Left ventricle myocardium superior (tissue), 1 donor: ENCODE measurements at places on chromosomes 7 and 10. TPM values are rescaled to one million over a fixed set of nuclear protein-coding genes. Genes with fewer than 3 reads are reported as not detected.

Gene CLDN4
- total RNA-seq = not detected

Gene CHCHD2
- 500 TPM for total RNA-seq

Gene ETV1
- 29.8 TPM for total RNA-seq

Gene GPR15LG
- not detected for total RNA-seq

Gene PIK3CG
- total RNA-seq = 2.3 TPM

Gene SEMA3C
- 71.7 TPM for total RNA-seq

Gene NOS3
- total RNA-seq = 10.9 TPM

Gene SORCS1
- 2.3 TPM for total RNA-seq

Gene HOXA6
- not detected for total RNA-seq

Gene ABCB4
- 5.7 TPM for total RNA-seq

Gene COL17A1
- 0.32 TPM for total RNA-seq

Gene ENTPD1
- total RNA-seq = 7.5 TPM

Gene FAM237B
- not detected for total RNA-seq

Gene ADAMTS14
- 0.10 TPM for total RNA-seq

Gene PDE6C
- total RNA-seq = not detected

Gene CYP2C18
- total RNA-seq = not detected

Gene GPER1
- 2.8 TPM for total RNA-seq

Gene MEPCE
- total RNA-seq = 25.8 TPM

Gene OR6V1
- total RNA-seq = not detected

Gene RBM20
- total RNA-seq = 114 TPM

Gene MDH2
- 680 TPM for total RNA-seq

Gene SPOCK2
- total RNA-seq = 12.7 TPM

Gene TAF3
- total RNA-seq = 13.0 TPM

Gene AGR2
- not detected for total RNA-seq

Gene RELN
- total RNA-seq = 2.5 TPM

Gene SLC26A5
- total RNA-seq = not detected

Gene TUBAL3
- 0.12 TPM for total RNA-seq

Gene SLC16A9
- 0.40 TPM for total RNA-seq

Gene TDRD1
- total RNA-seq = 2.7 TPM

Gene ZNF722
- total RNA-seq = not detected

Gene EPHB6
- total RNA-seq = 3.9 TPM

Gene TEX47
- not detected for total RNA-seq

Gene CLIP2
- 6.9 TPM for total RNA-seq

Gene PNLIPRP2
- total RNA-seq = not detected

Gene NAMPT
- total RNA-seq = 198 TPM

Gene DPYSL4
- total RNA-seq = 45.2 TPM

Gene KIF11
- 0.64 TPM for total RNA-seq

Gene GATA3
- 1.1 TPM for total RNA-seq

Gene CPN1
- not detected for total RNA-seq

Gene TIMM23B
- total RNA-seq = 15.8 TPM

Gene MMD2
- total RNA-seq = not detected

Gene NPSR1
- not detected for total RNA-seq

Gene PTPRZ1
- 0.72 TPM for total RNA-seq

Gene CHRM2
- 89.0 TPM for total RNA-seq

Gene CPED1
- total RNA-seq = 32.8 TPM

Gene UNCX
- not detected for total RNA-seq

Gene TRIM50
- total RNA-seq = 0.30 TPM

Gene ADD3
- total RNA-seq = 117 TPM

Gene CHST3
- 18.5 TPM for total RNA-seq

Gene AKR1B15
- not detected for total RNA-seq

Gene MYL7
- total RNA-seq = 2,865 TPM

Gene JAZF1
- 23.2 TPM for total RNA-seq
